Uterus (tissue), 4 donors: ENCODE measurements at places on chromosomes 11 and 22. TPM values are rescaled to one million over a fixed set of nuclear protein-coding genes. Genes with fewer than 3 reads are reported as not detected.

The ZDHHC13 gene
- 14.5 TPM for total RNA-seq

The VPREB3 gene
- not detected for total RNA-seq

- no peak for DNase-seq
Measured at GRCh38 chr11:92409956-92410355, 185.3 kb downstream of the FAT3 start.

GRCh38 chr22:21760640-21761039, 25.0 kb upstream of the YPEL1 start:
- DNase-seq: no peak

GRCh38 chr22:37172266-37173245, 15.5 kb downstream of the C1QTNF6 start:
- no peak for DNase-seq

GRCh38 chr22:28116219-28116673, 197.2 kb upstream of the PITPNB start:
- peak; percentile 79 for DNase-seq

GRCh38 chr11:117180020-117180419, 1.5 kb downstream of the SIDT2 start:
- DNase-seq: no peak

GRCh38 chr11:68904248-68904847, 657 bp downstream of the IGHMBP2 start:
- DNase-seq: peak; percentile 36

The DERL3 gene
- total RNA-seq: not detected

DNA sequence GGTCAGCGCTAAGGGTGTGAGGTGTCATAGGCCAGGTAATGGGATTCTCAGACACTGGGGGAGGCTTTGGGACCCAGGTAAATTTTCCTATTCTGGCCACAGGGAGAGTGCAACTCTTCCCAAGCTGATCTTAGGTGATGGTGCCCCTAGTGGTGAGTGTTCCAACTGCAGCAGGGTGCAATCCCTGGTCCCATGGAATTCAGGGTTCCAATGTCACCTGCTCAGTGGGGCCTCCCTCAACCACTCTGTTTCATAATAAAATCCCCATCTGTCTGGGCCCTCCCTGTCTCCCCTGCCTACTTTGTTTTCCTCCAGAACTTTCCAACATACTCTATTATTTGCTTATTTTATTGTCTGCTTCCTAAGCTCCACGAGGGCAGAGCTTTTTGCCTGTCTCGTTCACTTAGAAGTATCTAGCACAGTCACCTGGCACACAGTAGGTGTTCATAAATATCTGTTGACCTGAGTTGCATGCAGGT, 2.9 kb upstream of the SGSM1 start:
- DNase-seq: no peak

The ATXN10 gene
- total RNA-seq: 251 TPM

The RAB39A gene
- 3.9 TPM for total RNA-seq

DNA sequence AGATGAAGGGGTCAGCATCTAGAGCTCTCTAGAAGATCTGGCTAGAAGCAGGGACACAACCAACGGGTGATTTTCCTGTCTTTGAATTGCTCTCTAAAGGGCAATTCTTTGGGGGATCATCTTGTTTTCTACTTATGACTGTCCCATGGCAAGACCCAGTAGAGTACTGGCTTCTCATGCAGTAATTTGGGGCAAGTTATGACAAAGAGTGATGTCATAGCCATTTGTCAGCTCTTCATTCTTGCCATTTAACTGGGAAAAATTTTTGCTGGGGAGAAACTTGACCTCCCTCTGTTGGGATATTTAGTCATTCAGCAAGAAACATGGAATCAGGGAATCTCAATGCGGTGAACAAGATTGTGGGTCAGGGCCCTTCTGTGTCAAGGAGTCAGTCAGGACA, 80.4 kb downstream of the SLC1A2 start:
- DNase-seq: no peak

The TRIM29 gene
- total RNA-seq: 4.6 TPM

DNA sequence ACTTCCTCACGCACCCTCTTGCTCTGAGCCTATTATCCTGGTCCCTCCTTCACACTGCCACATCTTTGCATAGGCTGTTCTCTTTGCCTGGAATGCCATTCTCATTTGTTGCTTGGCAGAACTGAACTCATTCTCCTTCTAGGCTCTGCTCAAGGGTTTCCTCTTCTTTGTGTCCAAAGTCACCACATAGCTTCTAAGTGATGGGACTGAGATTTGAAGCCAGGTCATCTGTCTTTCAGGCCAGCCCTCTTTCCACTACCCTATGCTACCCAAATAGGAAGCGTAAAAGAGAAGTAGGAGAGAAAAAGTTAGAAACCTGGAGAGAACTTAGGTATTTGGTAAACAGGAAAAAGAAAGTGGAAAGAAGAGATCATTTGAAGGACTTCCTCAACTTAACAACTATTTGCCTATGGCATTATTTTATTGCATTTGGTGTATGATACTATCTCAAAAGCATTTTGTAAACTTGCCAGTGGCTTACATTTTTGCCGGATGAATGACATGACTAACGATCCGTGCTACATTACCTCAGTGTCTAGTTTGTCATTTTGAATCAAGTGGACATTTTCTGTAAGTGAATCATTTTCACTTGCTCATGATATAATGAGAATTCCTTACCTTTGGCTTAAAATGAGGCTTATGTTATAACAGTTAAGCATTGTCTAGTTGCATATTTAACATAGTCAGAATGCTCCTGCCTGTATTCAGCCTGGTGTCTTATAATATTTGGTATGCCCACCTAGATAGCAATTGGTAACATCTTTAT, 18.5 kb downstream of the NF2 start:
- DNase-seq: no peak

The KDM4E gene
- not detected for total RNA-seq

GRCh38 chr11:110777775-110778174, 65.5 kb upstream of the ARHGAP20 start:
- no peak for DNase-seq

GRCh38 chr11:92738276-92738675, 231.2 kb upstream of the MTNR1B start:
- DNase-seq: no peak

The RPS3 gene
- total RNA-seq: 3,022 TPM

The SLC6A5 gene
- total RNA-seq: not detected

GRCh38 chr11:32827276-32827675, 2.5 kb upstream of the PRRG4 start:
- DNase-seq: no peak

- no peak for DNase-seq
Measured at GRCh38 chr11:78869293-78869692, 294.6 kb upstream of the NARS2 start.

GRCh38 chr11:120352405-120352804, 16.2 kb downstream of the ARHGEF12 start:
- DNase-seq: no peak

The WNT7B gene
- total RNA-seq: not detected

- no peak for DNase-seq
Measured at GRCh38 chr11:61711498-61711897, 31.3 kb downstream of the DAGLA start.

- DNase-seq: no peak
Measured at GRCh38 chr11:18853086-18853720, 61.6 kb upstream of the PTPN5 start.

GRCh38 chr22:28268171-28268570, 349.1 kb upstream of the PITPNB start:
- DNase-seq: no peak
